A172 (cell line): ENCODE measurements at places on chromosomes 4 and X.

- peak; percentile 2 for DNase-seq
Observed at GRCh38 chrX:33183361-33183760, 28.0 kb downstream of the DMD start.

- DNase-seq, result no peak
Observed at GRCh38 chr4:165094873-165095272, 17.8 kb downstream of the TMEM192 start.

GRCh38 chrX:40260146-40260747 lies 162.5 kb upstream of the BCOR start:
- no peak for DNase-seq

- DNase-seq, result peak; percentile 20
Observed at GRCh38 chrX:38805432-38806389, 4.5 kb downstream of the MID1IP1 start.

DNA sequence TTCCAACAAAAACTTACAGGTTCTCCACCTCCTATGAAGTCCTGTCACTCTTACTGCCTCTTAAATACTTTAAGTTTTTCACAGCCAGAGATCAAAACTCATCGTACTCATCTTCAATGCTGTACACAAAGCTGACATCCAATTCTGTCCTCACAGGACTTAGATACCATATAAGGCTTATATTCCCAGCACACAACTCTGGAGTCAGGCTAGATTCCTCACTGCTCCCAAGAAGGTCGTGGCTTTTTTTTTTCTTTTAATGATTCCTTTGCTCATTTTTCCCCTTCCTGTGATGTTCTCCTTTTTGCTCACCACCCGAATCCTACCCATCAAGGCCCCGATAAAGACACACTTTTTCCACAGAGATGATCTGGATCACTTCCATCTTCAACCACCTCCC lies 914 bp downstream of the TRAPPC2 start:
- no peak for DNase-seq

GRCh38 chr4:6747294-6748051 lies 31.5 kb downstream of the BLOC1S4 start:
- peak; percentile 47 for DNase-seq
